ENCODE measurements at places on chromosomes 5 and 9.

DNA sequence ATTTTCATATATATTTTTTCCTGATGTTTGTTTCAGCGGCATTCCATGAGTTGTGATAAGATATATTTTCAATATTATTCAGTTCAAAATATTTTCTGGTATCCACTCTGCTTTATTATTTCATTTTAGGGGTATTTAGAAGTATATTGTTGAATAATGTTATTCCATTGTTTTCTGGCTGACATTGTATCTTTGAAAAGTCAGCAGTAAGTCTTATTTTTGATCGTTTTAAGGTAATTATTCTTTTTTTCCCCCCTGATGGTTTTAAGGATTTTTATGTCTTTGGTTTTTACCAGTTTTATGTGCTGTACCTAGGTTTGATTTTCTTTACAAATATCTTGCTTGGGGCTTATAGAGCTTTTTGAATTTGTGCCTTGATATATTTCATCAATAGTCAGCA lies 6.6 kb upstream of the GLRA1 start:
- DNase-seq, result no peak

DNA sequence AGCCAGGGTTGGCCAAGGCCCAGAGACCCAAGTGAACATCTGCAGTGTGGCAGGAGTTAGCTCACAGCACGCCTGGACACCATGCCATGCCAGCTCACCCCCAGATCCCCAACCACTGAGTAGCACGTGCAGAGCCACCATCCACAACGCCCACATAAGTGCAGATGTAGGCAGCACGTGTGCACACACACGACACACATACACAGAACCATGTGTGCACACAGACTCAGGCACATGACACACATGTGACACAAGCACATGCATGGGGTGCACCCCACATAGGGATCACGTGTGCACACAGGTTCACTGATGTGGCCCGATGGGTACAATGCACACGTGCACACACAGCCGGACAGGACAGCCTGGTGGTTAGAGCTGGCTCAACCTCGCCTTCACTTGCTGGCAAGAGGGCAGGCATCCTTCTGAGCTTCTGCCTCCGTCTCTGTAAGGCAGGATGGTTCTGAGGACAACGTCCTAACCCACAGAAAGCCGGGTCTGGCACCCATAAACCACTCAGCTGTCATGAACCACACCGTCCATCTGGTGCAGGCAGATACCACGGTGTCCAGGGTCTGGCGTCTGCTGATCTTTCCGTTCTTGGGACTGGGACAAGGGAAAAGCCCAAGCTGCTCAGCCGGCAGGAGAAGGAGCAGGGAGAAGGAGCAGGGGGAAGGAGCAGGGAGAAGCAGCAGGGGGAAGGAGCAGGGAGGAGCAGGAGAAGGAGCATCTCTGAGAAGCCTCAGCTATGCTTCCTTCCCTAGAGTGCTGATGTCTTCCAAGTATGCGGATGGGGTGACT lies 12.0 kb downstream of the LRRC26 start:
- DNase-seq, result no peak

DNA sequence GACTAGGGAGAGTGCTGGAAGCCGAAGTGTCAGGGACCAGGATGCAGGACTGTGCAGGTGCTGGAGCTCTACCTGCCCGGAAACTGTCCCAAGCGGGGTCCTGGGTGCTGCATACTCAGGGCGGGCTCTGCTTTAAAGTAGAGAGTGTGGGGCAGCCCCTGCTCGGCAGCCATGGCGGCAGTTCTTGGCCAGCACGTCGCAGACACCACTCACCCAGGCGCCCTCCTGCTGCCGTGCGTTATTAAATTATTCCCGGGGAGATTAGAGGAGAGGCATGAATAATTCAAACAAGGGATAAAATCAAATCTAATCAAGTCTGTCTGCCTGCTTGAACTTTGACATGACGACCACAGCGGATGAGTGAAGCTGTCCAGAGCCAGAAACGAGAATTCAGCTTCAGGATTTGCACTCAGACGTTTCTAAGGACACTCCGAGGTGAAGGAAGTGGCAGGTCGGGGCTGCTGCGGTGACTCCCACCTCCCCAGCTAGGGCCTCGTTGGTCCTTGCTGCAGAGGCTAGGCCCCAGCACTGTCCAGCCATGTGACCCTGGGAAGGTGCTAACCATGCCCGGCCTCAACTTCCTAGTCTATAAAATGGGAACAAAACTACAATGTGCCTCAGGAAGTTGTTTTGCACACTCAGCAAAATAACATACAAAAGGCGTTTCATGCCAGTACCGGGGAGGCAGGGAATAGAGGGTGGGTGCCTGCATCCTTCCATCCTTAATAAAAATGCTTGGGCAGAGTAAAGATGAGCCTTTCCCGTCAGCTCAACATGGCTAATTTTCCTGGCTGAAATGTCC lies 91.3 kb upstream of the ADAMTS2 start:
- no peak for DNase-seq

GRCh38 chr9:135596211-135596610 lies 34.7 kb downstream of the PAEP start:
- DNase-seq, result no peak

DNA sequence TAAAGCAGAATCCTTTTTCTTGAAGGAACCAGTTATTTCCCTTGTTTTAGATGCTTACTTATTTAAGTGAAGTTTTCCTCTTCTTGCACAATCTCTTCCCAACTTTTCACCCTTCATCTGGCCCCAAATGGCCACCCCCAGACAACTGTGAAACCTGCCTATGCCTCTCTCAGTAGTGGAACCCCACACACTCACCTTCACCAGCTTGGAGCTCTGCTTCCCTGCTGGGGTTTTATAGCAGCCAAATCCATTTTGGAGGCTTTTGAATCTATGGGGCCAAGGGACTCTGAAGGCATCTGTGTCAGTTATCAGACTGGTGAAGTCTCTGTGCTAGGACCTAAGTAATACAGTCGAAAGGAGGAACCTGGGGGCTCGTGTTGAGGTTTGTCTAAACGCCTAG lies 22.9 kb upstream of the SPINK1 start:
- no peak for DNase-seq

- no peak for DNase-seq
These were observed 142.7 kb downstream of the MLLT3 start for GRCh38 chr9:20479419-20480155.

DNA sequence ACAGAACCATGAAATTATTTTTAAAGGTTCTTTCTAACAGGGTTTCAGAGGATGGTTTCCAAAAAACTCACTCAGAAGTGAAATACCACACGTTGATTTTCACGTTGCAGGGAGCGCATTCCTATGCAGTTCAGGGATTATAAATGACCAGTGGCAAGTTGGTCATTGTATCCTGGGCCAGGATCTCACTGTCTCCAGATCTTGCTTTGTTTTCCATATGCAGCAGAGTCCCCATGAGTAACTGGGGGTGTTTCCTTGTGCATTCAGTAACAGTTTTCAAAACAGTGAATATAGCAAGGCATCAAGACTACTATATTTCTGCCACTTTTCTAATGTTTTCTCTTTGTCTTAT lies 1064.9 kb upstream of the DMAC1 start:
- no peak for DNase-seq

DNA sequence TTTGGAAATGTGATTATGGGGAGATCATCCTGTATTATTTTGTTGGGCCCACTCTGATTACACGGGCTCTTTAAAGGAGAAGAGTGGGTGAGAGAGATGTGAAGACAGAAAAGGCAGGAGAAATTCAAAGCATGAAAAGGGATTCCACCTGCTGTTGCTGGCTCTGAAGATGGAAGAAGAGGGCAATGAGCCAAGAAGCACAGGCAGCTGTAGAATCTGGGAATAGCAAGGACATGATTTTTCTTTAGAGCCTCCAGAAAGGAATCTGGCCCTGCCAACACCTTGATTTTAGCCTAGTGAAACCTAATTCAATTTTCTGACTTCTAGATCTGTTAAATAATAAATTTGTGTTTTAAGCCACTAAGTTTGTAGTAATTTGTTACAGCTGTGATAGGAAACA lies 11.3 kb downstream of the C9 start:
- no peak for DNase-seq

- no peak for DNase-seq
These were observed 238.6 kb upstream of the TMEM161B start for GRCh38 chr5:88507261-88507660.

- no peak for DNase-seq
These were observed 665.0 kb upstream of the RGMB start for GRCh38 chr5:98108497-98108896.

- no peak for DNase-seq
These were observed 12.6 kb downstream of the ISL1 start for GRCh38 chr5:51395666-51396356.

GRCh38 chr5:14298126-14298847 lies 155.1 kb downstream of the TRIO start:
- no peak for DNase-seq

GRCh38 chr5:72402959-72403628 lies 82.9 kb downstream of the PTCD2 start:
- DNase-seq, result no peak
